ENCODE measurements at places on chromosomes 7 and 10. TPM values are rescaled to one million over a fixed set of nuclear protein-coding genes. Genes with fewer than 3 reads are reported as not detected.

- DNase-seq, result no peak
These were observed 95.8 kb upstream of the AGBL3 start for GRCh38 chr7:134890246-134891240.

- DNase-seq, result no peak
These were observed 365.9 kb downstream of the PHTF2 start for GRCh38 chr7:78164459-78164858.

DNA sequence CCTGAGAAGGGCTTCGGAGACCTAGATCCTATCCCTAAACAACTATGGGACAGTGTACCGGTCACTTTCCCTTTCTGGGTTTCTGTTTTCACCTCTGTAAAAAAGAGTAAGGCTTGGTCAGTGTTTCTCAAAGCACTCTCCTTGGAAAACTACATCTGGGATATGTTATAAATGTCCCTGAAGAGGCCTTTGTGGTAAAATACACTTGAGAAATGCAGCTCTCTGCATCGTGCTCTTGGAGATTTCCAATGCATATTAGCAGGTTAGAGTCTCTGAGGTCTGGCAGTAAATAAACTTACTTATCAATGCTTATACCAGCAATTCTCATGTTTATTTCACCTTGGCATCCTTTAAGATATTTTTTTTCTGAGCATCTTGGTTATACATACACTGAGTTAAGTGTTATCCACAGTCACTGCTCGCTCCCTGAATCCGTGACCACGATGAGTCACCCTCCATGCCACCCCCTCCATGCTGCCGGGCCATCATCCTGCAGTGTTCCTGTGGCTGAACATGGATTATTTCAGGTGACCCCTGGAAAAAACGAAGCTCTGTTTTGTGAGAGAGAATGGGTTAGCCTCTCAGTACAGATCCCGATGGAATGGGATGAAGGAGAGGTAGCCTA lies 3.3 kb upstream of the TBXAS1 start:
- no peak for DNase-seq

- DNase-seq, result no peak
These were observed 58.3 kb downstream of the INPP5A start for GRCh38 chr10:132595854-132596253.

The PRPS1L1 gene
- not detected for total RNA-seq

GRCh38 chr7:40073239-40073638 lies 61.2 kb downstream of the MPLKIP start:
- DNase-seq, result no peak

The STRIP2 gene
- 25.0 TPM for total RNA-seq

GRCh38 chr10:49040601-49041000 lies 74.7 kb downstream of the VSTM4 start:
- DNase-seq, result no peak

DNA sequence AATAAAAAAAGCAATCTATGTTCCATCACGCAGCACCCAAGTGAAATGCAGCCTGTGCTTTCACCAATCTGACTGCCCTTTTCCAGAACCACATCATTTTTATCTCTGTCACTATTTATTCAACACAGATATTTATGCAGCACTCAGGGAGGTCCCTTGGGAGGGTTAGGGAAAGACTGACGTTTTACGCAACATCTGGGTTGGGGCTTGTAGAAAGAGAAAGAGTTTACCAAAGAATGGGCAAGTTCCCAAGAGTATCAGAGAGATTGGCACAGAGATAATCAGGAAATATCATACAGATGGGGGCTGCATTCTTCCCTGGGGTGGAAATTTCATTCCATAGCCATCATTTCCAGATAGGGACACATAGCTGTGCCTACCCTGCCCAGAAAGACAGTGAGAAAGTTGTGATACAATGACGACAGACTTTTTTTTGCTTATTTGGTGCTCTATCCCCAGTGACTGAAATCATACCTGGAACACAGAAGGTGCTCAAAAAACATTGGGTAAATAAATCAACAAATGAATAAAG lies 474.2 kb downstream of the CALN1 start:
- no peak for DNase-seq

GRCh38 chr10:82737549-82737948 lies 862.6 kb downstream of the NRG3 start:
- no peak for DNase-seq

DNA sequence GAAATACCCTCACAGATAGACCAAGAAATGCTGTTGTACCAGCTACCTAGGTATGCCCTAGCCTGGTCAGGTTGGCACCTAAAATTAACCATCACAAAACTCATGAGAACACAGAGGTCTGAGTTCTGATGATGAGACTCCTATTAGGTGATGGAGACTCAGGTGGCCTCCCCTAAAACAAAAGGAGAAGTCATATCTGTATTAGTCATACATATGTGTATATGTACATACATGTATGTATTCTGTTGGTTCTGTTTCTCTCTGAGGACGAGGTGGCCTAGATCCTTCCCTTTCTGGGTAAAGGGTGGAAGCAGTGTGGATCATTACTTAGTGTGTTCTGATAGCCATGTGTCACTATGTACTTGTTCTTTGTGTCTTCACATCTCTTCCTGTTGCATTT lies 207.2 kb upstream of the PRSS1 start:
- DNase-seq, result no peak

The WASHC2C gene
- 23.4 TPM for total RNA-seq

The HSPB1 gene
- 84.1 TPM for total RNA-seq

GRCh38 chr7:85292908-85293576 lies 106.2 kb upstream of the SEMA3D start:
- DNase-seq, result no peak

- DNase-seq, result no peak
These were observed 52.2 kb upstream of the SEC61G start for GRCh38 chr7:54811041-54811845.

GRCh38 chr10:9137368-9137767 lies 1082.9 kb downstream of the GATA3 start:
- no peak for DNase-seq

- no peak for DNase-seq
These were observed at the start of gene FGFR2 for GRCh38 chr10:121598263-121599249. Gene FGFR2 (minus strand): TSS chr10:121598444. CDS start chr10:121593817, 4,627 bp downstream.

DNA sequence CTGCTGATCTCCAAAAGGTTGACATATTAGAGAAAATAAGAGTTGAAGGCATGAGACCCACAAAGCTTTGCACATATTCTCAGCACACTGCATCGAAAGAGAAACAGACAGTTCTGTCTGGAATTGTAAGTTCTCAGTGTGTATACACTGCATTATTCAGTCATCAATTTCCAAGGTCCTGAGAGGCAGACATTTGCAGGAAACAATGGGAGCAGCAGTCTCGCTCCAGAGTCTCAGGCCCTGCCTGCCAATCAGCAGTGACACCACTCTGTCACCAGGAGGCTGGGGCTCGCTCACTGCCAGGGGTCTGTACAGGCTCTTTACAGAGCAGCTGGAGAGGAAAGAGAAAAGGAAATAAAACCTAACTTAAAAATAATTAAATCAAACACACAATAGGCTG lies 36.3 kb downstream of the JAZF1 start:
- no peak for DNase-seq

The C10orf143 gene
- 6.7 TPM for total RNA-seq

- no peak for DNase-seq
These were observed 163.1 kb downstream of the PPP1R17 start for GRCh38 chr7:31850066-31850465.

- DNase-seq, result no peak
These were observed 10.9 kb downstream of the LDB3 start for GRCh38 chr10:86678999-86679792.

GRCh38 chr7:77794000-77794399 lies 4.2 kb downstream of the TMEM60 start:
- DNase-seq, result no peak

- no peak for DNase-seq
These were observed 24.8 kb downstream of the TLX1 start for GRCh38 chr10:101155896-101156295.

DNA sequence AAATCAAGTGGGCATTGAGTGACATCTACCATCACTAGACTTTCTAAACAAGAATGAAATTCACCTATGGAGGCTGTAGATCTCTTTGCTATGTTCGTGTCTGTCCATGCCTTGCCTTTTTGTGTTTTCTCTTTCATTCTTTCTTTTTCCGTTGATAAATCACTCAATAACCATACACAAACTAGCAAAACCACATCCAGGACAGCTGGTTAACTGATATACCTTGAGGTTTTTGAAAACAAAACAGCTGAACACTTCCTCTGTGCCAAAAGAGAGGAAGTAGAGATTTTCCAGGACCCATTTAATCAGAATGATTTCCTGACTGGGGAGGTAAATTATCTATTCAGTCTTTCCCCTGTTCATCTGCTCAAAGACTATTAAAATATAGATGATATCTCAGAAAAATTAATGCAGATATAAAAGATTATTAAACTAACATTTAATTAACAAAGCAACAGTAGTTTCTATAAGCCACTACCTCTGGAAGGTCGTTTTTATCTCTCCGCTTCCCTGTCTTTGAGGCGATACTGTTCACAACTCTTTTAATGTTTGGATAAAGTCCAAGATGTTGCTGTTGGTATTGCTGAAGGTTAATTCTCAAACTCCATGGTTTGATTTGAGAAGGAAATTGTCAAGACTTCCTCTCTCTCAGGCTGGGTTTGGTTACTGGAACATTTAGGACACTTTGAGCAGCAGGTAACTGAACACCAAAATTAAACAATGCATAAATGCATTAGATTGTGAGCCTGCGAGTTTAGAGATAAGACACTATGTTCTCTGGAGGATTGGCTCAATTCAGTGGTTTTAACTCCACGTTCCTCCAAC lies 24.4 kb upstream of the C10orf67 start:
- no peak for DNase-seq

DNA sequence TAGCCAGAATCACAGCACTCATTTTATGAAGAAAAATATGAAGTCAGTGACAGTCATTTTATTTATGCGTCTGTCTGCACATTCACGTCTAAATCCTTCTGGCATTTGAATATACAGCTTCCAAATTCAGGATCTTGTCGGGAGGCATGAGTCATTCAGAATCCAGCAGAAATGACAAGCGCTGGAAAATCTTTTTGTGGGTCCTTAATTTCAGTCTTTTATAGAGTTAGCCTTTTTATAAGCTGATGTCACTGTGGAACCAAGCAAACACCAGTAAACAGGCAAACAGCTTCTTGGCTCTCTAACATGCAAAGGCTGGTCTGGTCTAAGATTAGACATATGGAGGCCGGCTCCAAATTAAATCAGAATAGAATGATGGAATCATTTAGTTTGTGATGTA lies 388.2 kb upstream of the TEX47 start:
- DNase-seq, result no peak

The ITPRID1 gene
- not detected for total RNA-seq

DNA sequence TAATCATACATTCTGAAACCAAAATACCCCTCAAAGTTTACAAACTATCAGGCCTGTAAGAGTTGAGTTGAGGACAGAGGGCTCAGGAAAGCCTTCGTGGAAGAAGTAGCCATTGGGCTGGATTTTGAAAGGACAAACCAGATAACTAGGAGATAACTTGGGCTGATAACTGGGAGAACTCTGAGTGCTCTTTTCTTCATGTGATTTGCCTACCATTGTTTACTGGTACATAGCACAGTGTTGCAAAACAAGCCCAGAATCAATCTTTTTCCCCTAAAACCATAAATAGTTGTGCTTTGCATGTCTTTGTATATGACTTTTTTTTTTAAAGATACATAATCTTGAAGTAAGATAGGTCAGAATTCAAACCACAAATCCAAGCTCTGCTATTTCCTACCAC lies 106.7 kb upstream of the ITGB1 start:
- no peak for DNase-seq

- no peak for DNase-seq
These were observed 60.6 kb upstream of the VKORC1L1 start for GRCh38 chr7:65812281-65812680.

DNA sequence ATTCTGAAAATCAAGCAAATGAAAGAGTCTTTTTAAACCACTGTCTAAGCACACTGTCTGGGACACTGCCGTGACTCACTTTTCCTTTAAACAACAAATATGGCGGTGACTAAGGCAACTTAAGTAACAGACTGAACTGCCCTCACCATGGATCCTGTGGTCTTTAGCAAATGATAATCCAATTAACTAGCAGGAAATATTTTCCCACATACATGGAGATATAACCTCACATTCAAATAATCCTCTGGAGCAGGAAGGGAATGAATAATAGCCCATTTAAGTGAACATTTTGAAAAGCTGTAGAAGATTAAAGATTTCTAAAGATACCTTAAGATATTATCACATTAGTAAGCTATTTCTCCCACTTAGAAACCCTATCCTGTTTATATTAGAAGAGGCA lies 40.3 kb upstream of the LRRC17 start:
- no peak for DNase-seq

The RGR gene
- not detected for total RNA-seq

The EBLN1 gene
- total RNA-seq, result not detected

The ZSWIM8 gene
- total RNA-seq, result 57.6 TPM

The RAPGEF5 gene
- 0.50 TPM for total RNA-seq

The GDF10 gene
- 0.24 TPM for total RNA-seq

- DNase-seq, result no peak
These were observed 174.4 kb upstream of the PLXNA4 start for GRCh38 chr7:132750530-132751217.

GRCh38 chr10:80473692-80474596 lies 19.8 kb downstream of the TSPAN14 start:
- DNase-seq, result no peak

GRCh38 chr7:95993380-95993779 lies 221.0 kb downstream of the DYNC1I1 start:
- no peak for DNase-seq

The CCDC172 gene
- not detected for total RNA-seq

- no peak for DNase-seq
These were observed 23.0 kb downstream of the BMPR1A start for GRCh38 chr10:86779220-86780017.

DNA sequence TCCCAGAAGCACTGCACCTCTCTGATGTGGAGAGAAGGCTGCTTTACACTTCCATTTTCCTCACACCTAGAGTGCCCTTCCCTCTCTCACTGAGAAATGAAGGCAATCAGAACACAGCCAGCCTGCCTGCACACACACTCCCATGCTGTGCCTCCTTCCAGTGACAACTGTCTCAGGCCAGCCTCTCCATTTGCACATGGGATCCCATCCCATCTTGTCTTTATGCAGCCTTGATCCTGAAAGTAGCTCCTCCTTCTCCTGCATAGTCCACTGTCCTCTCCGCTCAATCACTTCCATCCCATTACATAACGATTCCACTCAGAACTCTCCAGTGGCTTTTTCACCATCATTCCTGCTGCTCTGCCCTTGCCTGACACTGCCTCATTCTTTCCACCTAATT lies 203.7 kb upstream of the STK17A start:
- DNase-seq, result no peak

DNA sequence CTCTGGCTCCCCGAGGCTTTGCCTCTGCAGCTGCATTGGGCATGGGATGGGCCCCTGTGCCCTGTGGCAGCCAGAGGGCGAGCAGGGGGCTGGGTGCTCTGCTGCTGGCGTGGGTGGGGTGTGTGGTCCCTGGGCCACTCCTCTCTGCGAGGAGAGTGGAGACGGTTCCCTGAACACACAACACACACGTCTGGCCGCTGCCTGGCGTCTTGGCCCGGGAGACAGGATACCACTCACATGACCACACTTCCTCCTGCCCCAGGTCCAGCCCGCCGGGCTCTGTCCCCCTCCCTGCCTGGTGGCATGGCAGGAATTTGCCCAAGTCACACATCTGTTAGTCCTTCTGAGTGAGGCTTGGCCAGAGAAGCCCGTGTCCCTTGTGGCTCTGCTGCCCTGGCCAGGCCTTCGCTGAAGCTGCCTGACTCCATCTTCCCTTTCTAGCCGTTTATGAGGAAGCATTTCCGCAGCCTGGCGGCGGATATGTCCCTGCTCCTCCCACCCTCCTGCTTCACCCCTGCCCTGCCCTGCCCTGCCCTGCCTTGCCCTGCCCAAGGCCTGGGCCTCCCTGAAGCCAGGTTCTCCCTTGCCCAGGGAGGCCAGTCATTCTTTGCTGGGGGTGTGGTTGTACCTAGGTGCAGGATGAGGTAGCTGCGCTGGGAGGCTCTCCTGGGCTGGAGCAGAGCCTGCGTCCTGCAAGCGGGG lies 3.0 kb downstream of the BRI3 start:
- DNase-seq, result no peak
